ENCODE measurements at places on chromosomes 6 and 20. TPM values are rescaled to one million over a fixed set of nuclear protein-coding genes. Genes with fewer than 3 reads are reported as not detected.

GRCh38 chr20:32763202-32764004 lies 1.2 kb downstream of the DNMT3B start:
- peaks cover 26% of the 10 kb centered on the region for H3K4me1 ChIP-seq
- peak; percentile 43 for DNase-seq
- peak overlapping the region; percentile 92 for H3K4me3 ChIP-seq
- peaks cover 4% of the 10 kb centered on the region for H3K27me3 ChIP-seq
- H3K36me3 ChIP-seq = no peaks in the 10 kb centered on the region
- peak overlapping the region; percentile 63 for H3K27ac ChIP-seq

GRCh38 chr6:131740161-131740560 lies 29.3 kb upstream of the CTAGE9 start:
- no peak overlapping the region for H3K4me3 ChIP-seq
- DNase-seq = no peak

The BTNL2 gene
- not detected for total RNA-seq

The CGA gene
- not detected for total RNA-seq

The CGAS gene
- 26.6 TPM for total RNA-seq

DNA sequence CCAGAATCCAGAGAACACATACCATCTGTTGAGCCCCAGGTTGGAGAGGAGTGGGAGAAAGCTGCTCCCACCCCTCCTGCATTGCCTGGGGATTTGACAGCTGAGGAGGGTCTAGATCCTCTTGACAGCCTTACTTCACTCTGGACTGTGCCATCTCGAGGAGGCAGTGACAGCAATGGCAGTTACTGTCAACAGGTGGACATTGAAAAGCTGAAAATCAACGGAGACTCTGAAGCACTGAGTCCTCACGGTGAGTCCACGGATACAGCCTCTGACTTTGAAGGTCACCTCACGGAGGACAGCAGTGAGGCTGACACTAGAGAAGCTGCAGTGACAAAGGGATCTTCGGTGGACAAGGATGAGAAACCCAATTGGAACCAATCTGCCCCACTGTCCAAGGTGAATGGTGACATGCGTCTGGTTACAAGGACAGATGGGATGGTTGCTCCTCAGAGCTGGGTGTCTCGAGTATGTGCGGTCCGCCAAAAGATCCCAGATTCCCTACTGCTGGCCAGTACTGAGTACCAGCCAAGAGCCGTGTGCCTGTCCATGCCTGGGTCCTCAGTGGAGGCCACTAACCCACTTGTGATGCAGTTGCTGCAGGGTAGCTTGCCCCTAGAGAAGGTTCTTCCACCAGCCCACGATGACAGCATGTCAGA lies 77.4 kb downstream of the ASXL1 start:
- no peak for DNase-seq
- H3K27me3 ChIP-seq = no peaks in the 10 kb centered on the region
- H3K4me3 ChIP-seq = no peak overlapping the region
- peaks cover 27% of the 10 kb centered on the region for H3K36me3 ChIP-seq

DNA sequence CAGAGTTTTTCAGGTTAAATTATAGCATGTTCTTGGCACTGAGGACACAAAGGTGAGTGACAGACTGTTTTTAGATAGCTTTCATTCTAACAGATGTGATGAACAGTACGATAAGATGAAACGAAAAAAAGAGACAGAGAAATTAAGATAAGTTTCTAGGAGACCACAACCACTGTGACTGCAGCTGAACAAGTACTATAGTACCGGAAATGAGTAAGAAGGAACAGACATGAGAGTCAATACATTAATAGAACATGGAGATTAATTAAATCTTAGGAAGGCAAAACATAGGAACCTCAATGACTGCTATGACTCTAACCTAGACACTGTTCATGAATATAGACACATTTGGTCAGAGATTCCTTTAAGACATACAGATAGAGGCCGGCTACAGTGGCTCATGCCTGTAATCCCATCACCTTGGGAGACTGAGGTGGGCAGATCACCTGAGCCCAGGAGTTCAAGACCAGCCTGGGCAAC lies 40.2 kb downstream of the HBS1L start:
- peak overlapping the region; percentile 93 for H3K27ac ChIP-seq
- H3K27me3 ChIP-seq = no peaks in the 10 kb centered on the region
- H3K4me1 ChIP-seq = peaks cover 45% of the 10 kb centered on the region
- peak overlapping the region; percentile 74 for H3K4me3 ChIP-seq

The ZBP1 gene
- 28.5 TPM for total RNA-seq

GRCh38 chr6:54238396-54238795 lies 69.8 kb upstream of the TINAG start:
- no peak for DNase-seq
- H3K27ac ChIP-seq = no peak overlapping the region
- H3K36me3 ChIP-seq = no peaks in the 10 kb centered on the region

DNA sequence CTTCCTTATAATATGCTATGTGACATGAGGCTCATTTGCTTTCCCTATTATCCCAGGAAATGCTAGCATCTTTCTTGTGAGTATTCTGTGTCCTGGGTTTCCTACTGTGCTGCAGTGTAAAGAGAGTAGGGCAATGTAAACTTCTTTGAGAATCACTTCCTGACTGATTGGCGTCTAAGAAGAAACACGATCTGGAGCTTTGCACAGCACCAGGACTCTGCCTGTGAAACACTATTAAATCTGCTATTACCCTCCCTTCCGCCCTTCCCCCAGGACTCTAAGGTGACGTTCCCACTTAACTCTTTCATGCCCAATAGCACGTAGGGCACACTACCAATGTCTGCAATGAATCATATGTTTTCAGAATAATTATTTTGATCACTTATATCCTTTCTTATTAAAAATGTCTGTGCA lies 607.3 kb upstream of the CITED2 start:
- no peak overlapping the region for H3K27ac ChIP-seq
- H3K4me3 ChIP-seq = no peak overlapping the region
- H3K36me3 ChIP-seq = no peaks in the 10 kb centered on the region
- no peaks in the 10 kb centered on the region for H3K4me1 ChIP-seq
- peaks cover 5% of the 10 kb centered on the region for H3K27me3 ChIP-seq
- DNase-seq = no peak

- peaks cover 36% of the 10 kb centered on the region for H3K36me3 ChIP-seq
- no peak overlapping the region for H3K4me3 ChIP-seq
- no peak overlapping the region for H3K27ac ChIP-seq
- no peak for DNase-seq
- no peaks in the 10 kb centered on the region for H3K27me3 ChIP-seq
- peaks cover 3% of the 10 kb centered on the region for H3K4me1 ChIP-seq
Observed at GRCh38 chr20:58677808-58678207, 14.8 kb upstream of the NPEPL1 start.

GRCh38 chr6:125312950-125313349 lies 11.2 kb upstream of the HDDC2 start:
- peaks cover 5% of the 10 kb centered on the region for H3K4me1 ChIP-seq
- H3K36me3 ChIP-seq = no peaks in the 10 kb centered on the region
- H3K27me3 ChIP-seq = peaks cover 21% of the 10 kb centered on the region
- H3K27ac ChIP-seq = no peak overlapping the region

DNA sequence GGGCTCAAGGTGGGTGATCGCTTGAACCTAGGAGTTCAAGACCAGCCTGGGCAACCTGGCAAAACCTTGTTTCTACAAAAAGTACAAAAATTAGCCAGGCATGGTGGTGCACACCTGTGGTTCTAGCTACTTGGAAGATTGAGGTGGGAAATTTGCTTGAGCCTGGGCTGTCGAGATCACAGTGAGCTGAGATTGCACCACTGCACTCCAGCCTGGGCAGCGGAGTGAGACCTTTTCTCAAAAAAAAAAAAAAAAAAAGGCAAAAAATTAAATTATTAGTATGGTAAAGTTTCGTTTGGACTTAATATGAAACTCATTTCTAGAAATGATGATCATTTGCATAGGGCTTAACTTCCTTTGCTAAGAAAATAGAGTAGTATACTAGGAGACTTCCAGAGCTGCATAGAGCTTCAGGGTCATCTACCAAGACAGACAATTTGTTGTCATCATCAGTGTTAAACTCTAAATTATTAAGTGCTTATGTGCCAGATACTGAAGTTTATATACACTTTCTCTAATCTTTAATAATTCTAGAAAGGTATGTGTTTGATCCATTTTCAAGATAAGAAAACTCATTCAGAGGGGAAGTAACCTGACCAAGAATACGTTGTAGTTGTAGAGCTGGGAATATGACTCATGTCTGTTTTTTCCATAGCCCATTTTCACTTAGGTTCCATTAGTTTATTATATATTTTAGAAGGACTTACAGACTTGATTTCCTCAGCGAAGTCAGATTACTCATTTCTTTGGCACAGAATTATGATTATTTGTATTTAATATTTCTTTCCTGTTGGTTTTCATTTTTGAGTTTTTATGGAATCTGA lies 84.5 kb downstream of the SLC16A10 start:
- no peak overlapping the region for H3K4me3 ChIP-seq
- no peak overlapping the region for H3K27ac ChIP-seq
- peaks cover 6% of the 10 kb centered on the region for H3K36me3 ChIP-seq
- no peak for DNase-seq

DNA sequence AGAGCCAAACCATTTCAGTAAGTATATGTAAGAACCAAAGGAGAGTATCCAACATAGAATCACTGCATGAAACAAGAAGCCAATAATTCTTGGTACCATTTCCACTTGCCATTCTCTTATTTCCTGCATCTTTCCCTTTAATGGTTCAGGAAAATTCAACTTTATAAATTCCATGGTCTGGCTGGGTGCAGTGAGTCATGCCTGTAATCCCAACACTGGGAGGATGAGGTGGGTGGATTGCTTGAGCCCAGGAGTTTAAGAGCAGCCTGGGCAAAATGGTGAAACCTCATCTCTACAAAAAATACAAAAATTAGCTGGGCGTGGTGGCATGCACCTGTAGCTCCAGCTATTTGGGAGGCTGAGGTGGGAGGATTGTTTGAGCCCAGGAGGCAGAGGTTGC lies 21.2 kb downstream of the NHLRC1 start:
- peaks cover 3% of the 10 kb centered on the region for H3K4me1 ChIP-seq
- no peaks in the 10 kb centered on the region for H3K36me3 ChIP-seq

DNA sequence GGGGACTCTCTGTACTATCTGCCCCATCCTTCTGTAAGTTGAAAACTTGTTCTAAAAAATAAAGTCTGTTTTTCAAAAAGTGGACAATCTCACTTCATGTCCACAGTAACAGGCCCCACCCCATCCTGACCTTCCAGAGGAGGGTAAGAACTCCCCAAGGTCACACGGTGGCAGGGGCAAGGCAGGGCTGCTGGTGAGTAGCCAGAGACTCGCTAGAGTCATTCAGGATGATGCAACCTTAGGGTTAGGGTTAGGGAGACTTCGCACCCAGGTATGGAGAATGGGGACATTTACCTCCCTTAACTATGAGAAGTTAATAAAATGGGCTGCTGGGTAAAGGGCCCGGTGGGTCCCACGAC lies 15.4 kb downstream of the PEDS1 start:
- no peak overlapping the region for H3K4me3 ChIP-seq
- H3K27me3 ChIP-seq = no peaks in the 10 kb centered on the region
- H3K4me1 ChIP-seq = peaks cover 7% of the 10 kb centered on the region
- H3K36me3 ChIP-seq = peaks cover 14% of the 10 kb centered on the region
- DNase-seq = no peak

GRCh38 chr6:37078814-37079213 lies 73.4 kb downstream of the FGD2 start:
- H3K4me3 ChIP-seq = no peak overlapping the region
- H3K36me3 ChIP-seq = peaks cover 2% of the 10 kb centered on the region
- peaks cover 4% of the 10 kb centered on the region for H3K4me1 ChIP-seq
- H3K27me3 ChIP-seq = peaks cover 12% of the 10 kb centered on the region
- no peak overlapping the region for H3K27ac ChIP-seq
- DNase-seq = no peak

The DNAJC5 gene
- total RNA-seq = 48.3 TPM

GRCh38 chr6:170139531-170139930 lies 151.3 kb downstream of the DLL1 start:
- no peak overlapping the region for H3K27ac ChIP-seq
- H3K4me3 ChIP-seq = no peak overlapping the region
- peaks cover 2% of the 10 kb centered on the region for H3K4me1 ChIP-seq
- peak; percentile 24 for DNase-seq
- H3K36me3 ChIP-seq = peaks cover 7% of the 10 kb centered on the region

The TPBG gene
- total RNA-seq = 0.17 TPM

DNA sequence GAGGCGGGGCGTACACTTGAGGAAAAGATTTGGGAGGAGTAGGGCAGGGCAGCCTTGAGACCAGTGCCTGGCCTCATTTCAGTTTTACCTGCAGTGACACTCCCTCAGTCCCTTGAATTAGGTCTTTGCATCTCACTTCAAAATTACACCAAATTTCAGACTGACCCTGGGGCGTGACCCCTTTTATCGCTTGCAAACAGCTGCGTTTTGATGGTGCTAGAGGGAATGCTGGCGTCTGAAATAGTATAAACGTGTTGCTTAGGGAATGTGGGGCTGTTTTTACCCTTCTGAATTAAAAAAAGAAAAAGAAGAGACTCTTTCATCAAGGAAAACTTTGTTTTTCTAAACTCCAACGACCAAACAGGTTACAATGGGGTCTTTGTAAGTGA lies 21.0 kb downstream of the COL9A1 start:
- no peak overlapping the region for H3K27ac ChIP-seq
- peaks cover 56% of the 10 kb centered on the region for H3K27me3 ChIP-seq
- no peaks in the 10 kb centered on the region for H3K4me1 ChIP-seq
- no peaks in the 10 kb centered on the region for H3K36me3 ChIP-seq

GRCh38 chr6:51139950-51140385 lies 321.3 kb downstream of the TFAP2B start:
- no peaks in the 10 kb centered on the region for H3K4me1 ChIP-seq
- no peak for DNase-seq
- no peak overlapping the region for H3K4me3 ChIP-seq
- no peaks in the 10 kb centered on the region for H3K27me3 ChIP-seq

DNA sequence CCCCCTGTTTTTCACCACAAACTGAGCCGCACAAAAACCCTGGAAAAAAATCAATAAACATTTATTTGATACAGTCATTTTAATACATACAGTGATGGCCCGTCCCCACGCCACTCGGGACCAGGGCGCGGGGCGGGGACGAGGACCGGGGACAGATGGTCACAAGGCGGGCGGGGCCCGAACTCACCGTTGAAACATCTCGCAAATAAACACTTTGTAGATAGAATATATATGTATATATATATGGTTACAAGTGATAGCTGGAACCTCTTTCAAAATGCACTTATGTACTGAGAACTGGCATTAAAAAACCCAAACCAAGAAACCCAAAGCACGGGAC lies 418 bp upstream of the UCKL1 start:
- H3K4me3 ChIP-seq = peak overlapping the region; percentile 81
- H3K27me3 ChIP-seq = no peaks in the 10 kb centered on the region
- H3K27ac ChIP-seq = peak overlapping the region; percentile 86
- DNase-seq = no peak

The DPPA5 gene
- not detected for total RNA-seq

- no peaks in the 10 kb centered on the region for H3K36me3 ChIP-seq
- no peaks in the 10 kb centered on the region for H3K4me1 ChIP-seq
- H3K4me3 ChIP-seq = no peak overlapping the region
- no peak overlapping the region for H3K27ac ChIP-seq
- H3K27me3 ChIP-seq = peaks cover 3% of the 10 kb centered on the region
Observed at GRCh38 chr6:167760979-167761793, 65.5 kb upstream of the AFDN start.
